Aorta (tissue), 5 donors: ENCODE measurements at places on chromosomes 11 and 22. TPM values are rescaled to one million over a fixed set of nuclear protein-coding genes. Genes with fewer than 3 reads are reported as not detected.

RGL4 gene
- total RNA-seq, result 1.4 TPM

IL17REL gene
- total RNA-seq, result not detected

- DNase-seq, result no peak
Measured at GRCh38 chr22:36662981-36663380, 40.6 kb downstream of the CACNG2 start.

- DNase-seq, result no peak
Measured at GRCh38 chr11:61369372-61370348, 7.5 kb downstream of the TMEM138 start.

DNA sequence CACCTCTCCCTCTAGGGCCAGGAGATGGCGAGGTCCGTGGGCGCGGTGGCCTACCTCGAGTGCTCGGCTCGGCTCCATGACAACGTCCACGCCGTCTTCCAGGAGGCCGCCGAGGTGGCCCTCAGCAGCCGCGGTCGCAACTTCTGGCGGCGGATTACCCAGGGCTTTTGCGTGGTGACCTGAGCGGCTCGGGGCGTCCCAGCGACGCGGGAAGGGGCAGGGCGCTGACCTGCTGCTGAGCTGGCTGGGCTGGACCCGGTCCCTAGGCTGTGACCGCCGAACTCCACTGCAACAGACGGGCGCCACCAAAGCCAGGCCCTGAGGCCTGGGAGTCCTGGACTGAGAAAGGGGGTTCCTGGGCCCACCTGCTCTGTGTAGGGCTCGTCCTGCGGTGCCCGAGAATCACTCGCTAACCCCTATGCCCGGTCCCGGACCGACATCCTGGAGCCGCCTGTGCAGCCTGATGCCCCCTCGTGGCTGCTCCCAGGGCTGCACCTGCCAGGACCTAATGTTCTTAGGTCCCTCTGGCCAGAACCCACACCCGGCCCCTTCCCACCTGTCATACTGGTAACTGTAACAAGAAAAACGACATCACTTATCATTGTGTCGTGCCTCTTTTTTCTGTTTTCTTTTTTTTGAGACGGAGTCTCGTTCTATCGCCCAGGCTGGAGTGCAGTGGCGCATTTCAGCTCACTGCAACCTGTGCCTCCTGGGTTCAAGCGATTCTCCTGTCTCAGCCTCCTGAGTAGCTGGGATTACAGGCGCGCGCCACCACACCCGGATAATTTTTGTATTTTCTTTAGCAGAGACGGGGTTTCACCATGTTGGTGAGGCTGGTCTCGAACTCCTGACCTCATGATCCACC lies 15.0 kb downstream of the RHOD start:
- DNase-seq, result peak; percentile 91

GRCh38 chr11:134656861-134657540 lies 245.0 kb upstream of the B3GAT1 start:
- no peak for DNase-seq

DNA sequence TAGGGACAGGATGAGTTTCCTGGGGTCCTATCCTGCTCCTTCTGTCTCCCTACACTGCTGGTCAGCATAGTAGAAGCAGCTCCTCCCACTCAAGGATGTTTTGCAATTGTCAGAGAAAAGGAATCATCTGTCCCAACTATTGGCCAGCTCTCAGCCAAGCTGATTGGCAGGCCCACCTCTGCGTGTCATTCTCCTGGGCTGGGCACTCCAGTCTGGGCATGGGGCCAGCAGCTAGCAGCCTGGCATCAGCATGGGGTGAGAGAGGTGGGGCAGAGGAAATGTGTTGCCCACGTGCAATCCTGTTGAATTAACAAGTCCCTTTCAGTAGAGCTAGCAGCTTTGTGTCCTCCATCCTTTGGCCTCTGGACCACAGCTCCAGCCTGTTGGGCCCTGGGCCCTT lies 14.1 kb downstream of the ANKK1 start:
- DNase-seq, result peak; percentile 65

GRCh38 chr11:72821920-72822799 lies 7.9 kb downstream of the ATG16L2 start:
- DNase-seq, result peak; percentile 96

- DNase-seq, result no peak
Measured at GRCh38 chr22:26485013-26485412, 1.3 kb downstream of the SRRD start.

DNA sequence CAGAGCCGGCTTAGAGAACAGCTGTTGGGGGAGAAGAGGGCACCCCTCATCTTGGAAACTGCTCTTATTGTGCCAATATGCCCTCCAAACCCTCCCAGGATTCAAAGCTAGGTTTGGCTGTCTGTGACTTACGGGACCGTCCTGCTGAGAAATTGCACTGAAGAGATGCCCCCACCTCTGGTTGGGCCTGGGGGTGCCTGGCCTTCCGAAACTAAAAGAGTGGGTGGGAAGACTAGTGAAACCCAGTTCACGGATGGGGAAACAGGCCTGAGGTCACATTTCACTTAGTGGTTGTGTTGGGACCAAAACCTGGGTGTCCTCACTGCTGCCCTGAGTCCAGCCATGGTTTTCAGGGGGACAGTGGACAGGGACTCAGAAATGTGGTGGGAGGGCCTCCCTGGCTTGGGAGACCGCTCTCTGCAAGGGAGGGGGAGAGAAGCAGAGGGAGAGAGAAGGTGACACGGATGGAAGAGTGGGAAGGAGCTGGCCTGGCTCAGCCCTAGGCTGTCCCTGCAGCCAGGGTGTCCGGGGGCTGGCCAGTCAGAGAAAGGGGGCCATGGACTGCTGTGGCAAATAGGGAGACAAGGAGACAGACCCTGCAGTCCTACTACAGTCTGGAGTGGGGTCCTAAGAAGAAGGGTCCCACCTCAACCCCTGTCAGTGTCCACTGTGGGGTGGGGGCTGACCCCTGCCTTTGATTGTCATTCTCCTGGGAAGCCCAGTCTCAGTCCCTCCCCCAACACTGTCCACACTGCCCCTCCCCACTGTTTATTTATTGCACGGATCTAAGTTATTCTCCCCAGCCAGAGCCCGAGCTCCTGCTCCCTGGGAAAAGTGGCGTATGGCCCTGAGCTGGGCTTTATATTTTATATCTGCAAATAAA lies 13.6 kb downstream of the MAFF start:
- no peak for DNase-seq
